ENCODE measurements at places on chromosomes 2 and 18. TPM values are rescaled to one million over a fixed set of nuclear protein-coding genes. Genes with fewer than 3 reads are reported as not detected.

Gene CYP27C1
- 4.7 TPM for total RNA-seq

Gene TNFAIP6
- total RNA-seq = 1.2 TPM

Gene OTOS
- total RNA-seq = not detected

Gene TUBA3E
- 3.6 TPM for total RNA-seq

Gene RAB27B
- 10.5 TPM for total RNA-seq

Gene TBC1D8
- 87.0 TPM for total RNA-seq

Gene AKAIN1
- not detected for total RNA-seq

Gene CAPN13
- 0.07 TPM for total RNA-seq

Gene SLC11A1
- total RNA-seq = 0.26 TPM

Gene CNGA3
- not detected for total RNA-seq

Gene SERPINB13
- not detected for total RNA-seq

Gene ESCO1
- 9.2 TPM for total RNA-seq

Gene INPP5D
- total RNA-seq = 0.70 TPM

Gene HJURP
- 61.5 TPM for total RNA-seq

Gene VAMP8
- total RNA-seq = 15.7 TPM

Gene FEV
- not detected for total RNA-seq

Gene PIEZO2
- total RNA-seq = 0.47 TPM

Gene IL1RL1
- total RNA-seq = 1.1 TPM

Gene CXCR2
- total RNA-seq = not detected

Gene VWC2L
- total RNA-seq = not detected

Gene ANKRD30BL
- not detected for total RNA-seq

Gene CFC1
- not detected for total RNA-seq

Gene KCNG2
- total RNA-seq = not detected

Gene SRD5A2
- total RNA-seq = 0.03 TPM

Gene FBLN7
- total RNA-seq = 0.58 TPM

Gene GPR155
- total RNA-seq = 0.36 TPM

Gene DAPL1
- total RNA-seq = not detected

Gene ICA1L
- total RNA-seq = 1.8 TPM

Gene UPP2
- not detected for total RNA-seq

Gene CCL20
- 4.2 TPM for total RNA-seq

Gene PPM1G
- 165 TPM for total RNA-seq

Gene COLEC12
- total RNA-seq = 0.03 TPM

Gene HAUS1
- 54.8 TPM for total RNA-seq

All from A549 treated with Mapracorat at 1 μM for 4 hours (cell line).